ENCODE measurements at places on chromosomes 16 and 17. TPM values are rescaled to one million over a fixed set of nuclear protein-coding genes. Genes with fewer than 3 reads are reported as not detected.

DNA sequence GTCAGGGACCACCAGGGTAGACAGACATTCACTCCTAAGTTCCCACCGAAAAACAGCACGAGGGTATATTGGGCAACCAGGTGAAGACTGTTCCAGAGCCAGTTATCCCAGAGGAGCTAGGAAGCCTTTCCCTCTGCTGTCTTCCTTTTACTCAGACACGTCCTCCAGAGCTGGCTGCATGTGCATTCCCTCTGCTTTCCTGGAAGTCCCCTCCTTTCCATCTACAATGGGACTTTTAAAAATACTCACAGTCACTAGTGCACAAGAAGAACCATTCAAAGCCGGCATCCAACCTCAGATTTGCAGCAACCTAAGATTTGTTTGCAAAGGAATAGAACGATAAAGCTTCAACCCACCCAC is 32.5 kb upstream of the CRISPLD2 start:
- no peak for DNase-seq

GRCh38 chr16:17469741-17470181 is 999 bp downstream of the XYLT1 start:
- DNase-seq = no peak

DNA sequence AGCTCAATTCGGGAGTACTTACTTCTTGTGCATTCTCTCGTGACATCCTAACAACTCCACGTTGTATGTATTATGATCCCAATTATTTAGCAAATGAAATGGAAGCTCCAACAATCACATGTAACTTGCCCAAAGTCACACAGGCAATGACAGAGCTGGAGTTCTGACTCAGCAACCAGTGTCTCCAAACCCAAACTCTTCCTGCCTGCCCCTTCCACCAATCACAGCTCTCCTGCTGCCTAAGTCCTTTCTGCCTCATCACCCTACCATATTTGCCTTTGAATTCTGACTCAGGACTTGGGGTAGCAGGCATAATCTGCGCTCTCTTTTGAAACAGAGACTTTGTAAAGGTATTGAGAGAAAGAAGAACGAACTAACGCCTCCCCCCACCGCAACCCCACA is 245.2 kb upstream of the MAF start:
- no peak for DNase-seq

DNA sequence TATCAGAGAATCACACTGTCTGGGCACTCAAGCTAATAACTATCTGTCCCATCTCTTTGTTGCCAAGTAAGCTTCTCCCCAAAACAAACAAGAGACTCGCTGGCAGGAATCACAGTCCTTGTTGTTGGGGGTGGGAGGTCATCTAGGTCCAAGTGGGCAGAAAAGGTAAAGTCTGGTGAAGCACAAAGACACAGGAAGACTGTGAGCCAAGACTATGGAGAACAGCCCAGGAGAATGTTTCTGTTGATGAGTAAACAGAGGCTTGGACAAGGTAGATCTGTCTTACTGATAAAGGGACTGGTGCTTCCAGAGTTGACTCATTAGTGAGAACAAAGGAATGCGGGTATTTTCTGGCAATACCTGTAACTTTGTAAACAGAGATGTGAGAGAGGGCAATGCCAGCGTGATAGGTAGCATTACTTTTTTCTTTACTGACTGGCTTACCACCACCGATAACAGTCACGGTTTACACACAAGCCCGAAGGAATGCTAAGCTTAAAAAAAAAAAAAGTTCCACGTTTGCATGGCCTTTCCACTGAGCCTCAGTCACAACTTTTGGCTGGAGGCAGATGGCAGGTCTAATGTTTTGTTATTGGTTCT is 11.5 kb upstream of the MMD start:
- no peak for DNase-seq

The TERB1 gene
- 1.0 TPM for total RNA-seq

The CFDP1 gene
- 60.2 TPM for total RNA-seq

The SCNN1G gene
- total RNA-seq = 18.9 TPM

The TMED6 gene
- 1.5 TPM for total RNA-seq

The CCL3 gene
- total RNA-seq = 0.78 TPM

The TPPP3 gene
- total RNA-seq = 12.5 TPM

The TMEM235 gene
- not detected for total RNA-seq

Data from ureter (tissue), 1 donor.